Mesothelial cell of epicardium (in vitro differentiated cells): ENCODE measurements at places on chromosomes 11 and 22. TPM values are rescaled to one million over a fixed set of nuclear protein-coding genes. Genes with fewer than 3 reads are reported as not detected.

Gene MYBPC3
- total RNA-seq: not detected in 3 replicates

GRCh38 chr22:29205594-29206371, at the start of gene EMID1:
EMID1 (plus strand) TSS chr22:29205896; CDS start chr22:29206039, 143 bp downstream.
- peaks cover 23% of the 10 kb centered on the region for H3K4me1 ChIP-seq
- no peaks in the 10 kb centered on the region for H3K36me3 ChIP-seq
- H3K27me3 ChIP-seq: no peaks in the 10 kb centered on the region

- no peaks in the 10 kb centered on the region for H3K36me3 ChIP-seq
- peaks cover 98% of the 10 kb centered on the region for H3K27me3 ChIP-seq
- H3K27ac ChIP-seq: no peak overlapping the region
- H3K4me1 ChIP-seq: peaks cover 19% of the 10 kb centered on the region
- no peak for DNase-seq
Observed at GRCh38 chr11:118155776-118156530, 3.3 kb upstream of the SCN4B start.

- H3K27ac ChIP-seq: no peak overlapping the region
- DNase-seq: no peak
- no peak overlapping the region for H3K4me3 ChIP-seq
- H3K4me1 ChIP-seq: no peaks in the 10 kb centered on the region
Observed at GRCh38 chr11:93686812-93687211, 25.3 kb downstream of the CEP295 start.

DNA sequence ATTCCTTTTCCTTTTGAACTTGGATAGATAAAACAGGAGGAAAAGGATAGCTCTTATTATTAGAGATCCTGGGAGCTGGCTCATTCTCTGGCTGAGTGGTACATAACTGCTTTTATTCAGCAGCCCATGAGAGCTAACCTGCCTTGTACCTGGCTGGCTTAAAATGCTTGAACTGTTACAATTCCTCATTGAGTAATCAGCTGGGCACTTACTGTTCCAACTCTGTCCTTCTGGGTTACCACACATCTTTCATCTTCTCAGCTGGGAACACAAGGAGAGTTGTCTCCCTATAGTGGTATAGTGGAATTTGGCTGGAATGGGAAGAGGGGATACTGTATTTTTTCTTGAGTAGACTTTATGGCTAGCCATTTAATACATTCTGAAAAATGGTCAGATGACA, 39.8 kb upstream of the SPTBN2 start:
- no peak overlapping the region for H3K4me3 ChIP-seq
- no peak for DNase-seq
- peaks cover 8% of the 10 kb centered on the region for H3K36me3 ChIP-seq
- H3K27me3 ChIP-seq: no peaks in the 10 kb centered on the region
- peaks cover 8% of the 10 kb centered on the region for H3K4me1 ChIP-seq
- H3K27ac ChIP-seq: peak overlapping the region; percentile 47
